ENCODE measurements at places on chromosomes 1 and 21. TPM values are rescaled to one million over a fixed set of nuclear protein-coding genes. Genes with fewer than 3 reads are reported as not detected.
A peak's percentile ranks its signal among the peaks of the same experiment; 100 is the strongest.

The LCE2C gene
- not detected for total RNA-seq

The ANGPTL3 gene
- total RNA-seq, result not detected

The ATAD3B gene
- total RNA-seq, result 45.1 TPM

The APCS gene
- total RNA-seq, result not detected

The NT5C1A gene
- 0.31 TPM for total RNA-seq

The ZNF593OS gene
- not detected for total RNA-seq

The CA14 gene
- not detected for total RNA-seq

The GJC2 gene
- 1.9 TPM for total RNA-seq

The ADCY10 gene
- total RNA-seq, result 0.99 TPM

GRCh38 chr1:55070293-55071164, 31.2 kb downstream of the PCSK9 start:
- DNase-seq, result no peak

DNA sequence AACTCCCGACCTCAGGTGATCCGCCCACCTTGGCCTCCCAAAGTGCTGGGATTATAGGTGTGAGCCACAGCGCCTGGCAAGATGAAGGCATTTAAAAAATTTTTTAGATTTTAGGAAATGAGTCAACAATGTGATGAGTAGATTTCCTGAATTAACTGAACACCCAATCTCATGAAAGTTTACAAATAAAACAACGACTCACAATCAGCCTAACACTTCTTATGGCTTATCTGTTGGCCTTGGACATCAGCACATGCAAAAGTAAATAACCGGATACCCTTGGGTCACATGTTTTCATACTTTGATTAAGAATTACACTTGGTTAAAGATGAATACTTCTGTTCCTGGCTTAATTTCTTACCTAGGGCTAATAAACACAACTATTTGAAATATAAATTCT, 3.0 kb downstream of the GNG12 start:
- no peak for DNase-seq

GRCh38 chr1:191687721-191688120, 470.5 kb upstream of the RGS18 start:
- DNase-seq, result no peak

DNA sequence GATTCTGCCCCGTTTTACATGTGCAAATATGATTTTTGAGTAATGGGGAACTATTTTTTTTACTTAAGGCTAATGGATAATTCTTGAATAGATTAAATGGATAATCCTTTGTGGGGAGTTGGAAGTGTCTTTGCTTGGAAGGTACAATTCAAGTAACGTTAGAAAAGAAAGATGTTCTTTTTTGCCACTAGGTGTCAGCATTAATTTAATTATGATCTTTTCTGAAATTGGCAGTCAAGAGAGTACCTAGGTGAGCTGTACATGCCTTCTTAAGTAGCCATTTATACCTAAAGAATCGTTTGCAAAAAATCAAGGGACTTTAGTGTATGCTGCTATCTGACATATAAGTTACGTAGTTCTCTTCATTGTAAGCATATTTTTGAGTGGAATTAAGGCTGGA, 2.2 kb downstream of the FBXO28 start:
- no peak for DNase-seq

DNA sequence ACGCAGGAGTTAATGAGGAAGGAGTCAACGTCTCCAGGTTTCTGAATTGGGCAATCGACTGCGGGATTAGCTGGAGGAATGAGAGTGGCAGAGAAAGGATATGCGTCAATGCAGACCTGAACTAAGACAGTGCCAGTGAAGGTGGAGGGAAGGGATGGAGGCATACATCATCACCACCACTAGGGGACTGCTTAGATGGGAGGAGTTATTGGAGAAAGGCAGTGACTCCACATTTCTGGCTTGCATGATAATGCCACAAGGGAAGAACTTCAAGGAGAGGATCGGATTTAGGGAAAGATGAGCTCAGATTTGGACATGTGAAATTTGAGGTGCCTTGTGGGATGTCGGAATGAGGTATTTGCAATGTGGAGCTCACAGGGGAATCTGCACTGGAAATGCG, 17.5 kb downstream of the VASH2 start:
- no peak for DNase-seq

DNA sequence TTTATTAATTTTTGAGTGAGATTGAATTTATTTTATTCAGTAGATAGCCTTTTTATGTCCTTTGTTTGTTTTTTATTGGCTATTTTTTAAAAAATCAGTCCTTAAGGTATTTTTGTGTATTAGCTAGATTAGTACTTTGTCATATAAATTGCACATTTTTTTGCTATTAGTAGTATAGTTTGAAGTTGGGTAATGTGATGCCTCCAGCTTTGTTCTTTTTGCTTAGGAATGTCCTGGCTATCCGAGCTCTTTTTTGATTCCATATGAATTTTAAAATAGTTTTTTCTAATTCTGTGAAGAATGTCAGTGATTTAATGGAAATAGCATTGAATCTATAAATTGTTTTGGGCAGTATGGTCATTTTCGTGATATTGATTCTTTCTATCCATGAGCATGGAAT, 80.4 kb downstream of the MAN1A2 start:
- DNase-seq, result no peak

GRCh38 chr1:151282883-151283725, 1.0 kb downstream of the ZNF687 start:
- DNase-seq, result peak; percentile 17

- DNase-seq, result no peak
Measured at GRCh38 chr1:54456921-54457529, 50.8 kb upstream of the SSBP3 start.

DNA sequence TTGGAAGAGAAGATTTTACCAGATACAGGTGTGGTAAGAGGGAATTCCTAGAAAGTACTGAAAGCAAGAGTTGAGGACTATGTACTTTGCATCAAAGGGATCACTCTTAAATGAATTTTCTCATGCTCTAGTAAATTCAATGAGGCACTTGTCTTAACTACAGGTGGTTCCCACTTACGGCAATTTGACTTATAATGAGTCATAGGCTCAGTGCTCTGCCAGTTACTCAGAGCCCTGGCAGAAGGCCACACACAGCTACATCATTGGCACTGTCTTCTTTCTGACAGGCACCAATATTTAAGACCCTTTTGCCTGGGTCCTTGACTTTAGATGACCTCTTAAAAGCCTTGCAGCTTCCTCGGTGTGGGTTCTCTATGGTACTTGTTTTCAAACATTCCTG, 15.9 kb upstream of the ADAMTS5 start:
- DNase-seq, result no peak

DNA sequence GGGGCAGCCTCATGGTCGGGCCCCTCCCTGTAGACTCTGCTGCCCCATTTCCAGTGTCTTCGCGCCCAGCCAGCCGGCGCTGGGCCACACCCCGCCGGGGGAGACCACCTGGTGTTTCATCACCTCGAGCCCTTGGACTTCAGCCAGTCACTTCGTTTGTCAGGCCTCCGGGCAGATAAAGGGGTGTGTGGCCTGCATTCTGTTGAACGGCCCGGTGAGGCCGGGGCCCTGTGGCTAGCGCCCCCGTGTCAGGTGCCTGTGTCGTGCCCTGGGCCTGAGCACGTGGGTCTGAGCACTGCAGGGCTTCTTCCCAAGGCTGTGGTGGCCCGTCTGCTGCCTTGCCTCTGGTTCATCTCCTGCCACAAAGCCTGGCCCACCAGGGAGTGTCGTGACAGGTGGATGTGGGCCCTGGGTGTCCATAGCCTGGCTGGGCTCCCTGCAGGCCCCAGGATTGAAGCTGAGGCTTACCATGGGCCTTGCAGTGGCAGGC, 65.2 kb upstream of the DIP2A start:
- DNase-seq, result no peak

DNA sequence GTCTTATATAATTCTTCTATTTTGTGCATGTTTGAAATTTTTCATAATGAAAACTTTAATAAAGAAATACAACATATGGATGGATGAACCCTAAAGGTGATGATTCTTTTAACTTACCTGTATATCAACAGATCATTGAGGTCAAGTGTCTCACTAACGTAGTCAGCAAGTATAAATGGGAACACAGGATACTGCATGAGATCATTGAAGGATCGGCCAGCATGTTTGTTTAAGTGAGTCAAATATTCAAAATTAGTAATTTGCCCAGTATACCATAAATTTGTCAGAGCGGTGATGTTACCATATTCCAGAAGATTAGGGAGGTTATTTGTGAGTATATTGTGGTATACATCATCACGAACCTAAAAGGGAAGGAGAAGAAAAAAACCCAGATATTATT, 71.0 kb upstream of the GNG4 start:
- no peak for DNase-seq

- no peak for DNase-seq
Measured at GRCh38 chr1:183185941-183186490, at the start of gene LAMC2. TSS of gene LAMC2 (plus strand) at chr1:183186264. CDS start at chr1:183186353, 89 bp downstream.

DNA sequence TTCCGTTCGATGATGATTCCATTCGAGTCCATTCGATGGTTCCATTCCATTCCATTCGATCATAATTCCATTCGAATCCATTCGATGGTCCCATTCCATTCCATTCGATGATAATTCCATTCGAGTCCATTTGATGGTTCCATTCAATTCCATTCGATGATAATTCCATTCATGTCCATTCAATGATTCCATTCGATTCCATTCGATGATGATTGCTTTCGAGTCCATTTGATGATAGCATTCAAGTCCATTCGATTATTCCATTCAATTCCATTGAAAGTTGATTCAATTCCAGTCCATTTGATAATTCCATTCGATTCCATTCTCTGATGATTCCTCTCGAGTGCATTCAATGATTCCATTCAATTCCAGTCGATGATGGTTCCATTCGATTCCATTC, 3895.3 kb downstream of the SRGAP2C start:
- no peak for DNase-seq

GRCh38 chr1:222821239-222821638, 6.4 kb downstream of the DISP1 start:
- no peak for DNase-seq

- DNase-seq, result no peak
Measured at GRCh38 chr1:178371933-178372388, 124.8 kb downstream of the CLEC20A start.

GRCh38 chr1:54846716-54847284, 40.2 kb downstream of the DHCR24 start:
- no peak for DNase-seq

GRCh38 chr1:201215531-201216357, 25.1 kb downstream of the IGFN1 start:
- no peak for DNase-seq

DNA sequence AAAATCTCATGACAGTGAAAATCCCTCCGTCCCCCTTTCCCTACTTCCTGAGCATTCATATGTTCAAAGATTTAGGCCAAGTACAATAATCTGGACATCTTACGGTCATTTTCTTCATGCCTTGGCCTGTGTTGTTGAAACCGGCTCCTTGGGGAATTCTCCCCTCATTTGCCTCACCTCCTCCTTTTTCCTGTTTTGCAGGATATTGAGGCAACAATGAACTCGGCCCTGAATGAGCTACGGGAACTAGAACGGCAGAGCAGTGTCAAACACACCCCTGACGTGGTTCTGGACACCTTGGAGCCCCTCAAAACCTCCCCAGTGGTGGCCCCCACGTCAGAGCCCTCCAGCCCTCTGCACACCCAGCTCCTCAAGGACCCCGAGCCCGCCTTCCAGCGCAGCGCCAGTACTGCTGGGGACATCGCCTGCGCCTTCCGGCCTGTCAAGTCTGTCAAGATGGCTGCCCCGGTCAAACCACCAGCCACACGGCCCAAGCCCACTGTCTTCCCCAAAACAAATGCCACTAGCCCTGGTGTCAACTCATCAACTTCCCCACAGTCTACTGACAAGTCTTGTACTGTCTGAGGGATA, 9.3 kb upstream of the IKBKE start:
- DNase-seq, result no peak

- DNase-seq, result no peak
Measured at GRCh38 chr1:219529116-219529515, 83.8 kb downstream of the ZC3H11B start.

DNA sequence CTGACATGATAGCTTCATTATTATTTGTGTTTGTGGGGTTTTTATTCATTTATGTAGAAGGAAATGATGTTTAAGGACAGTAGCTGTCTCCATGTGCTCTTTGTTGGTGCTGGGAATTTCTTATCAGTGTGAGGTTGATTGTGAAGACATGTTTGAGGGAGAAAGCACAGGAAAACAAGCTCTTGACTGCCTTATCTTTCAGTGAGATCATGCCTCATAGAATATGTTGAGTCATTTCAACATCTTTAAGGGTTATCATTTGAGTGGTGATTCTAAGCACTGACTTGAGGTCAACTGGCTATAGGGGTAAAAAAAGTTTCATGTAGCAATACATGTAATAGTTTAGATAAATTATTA, 405.1 kb upstream of the ADAMTS5 start:
- no peak for DNase-seq

DNA sequence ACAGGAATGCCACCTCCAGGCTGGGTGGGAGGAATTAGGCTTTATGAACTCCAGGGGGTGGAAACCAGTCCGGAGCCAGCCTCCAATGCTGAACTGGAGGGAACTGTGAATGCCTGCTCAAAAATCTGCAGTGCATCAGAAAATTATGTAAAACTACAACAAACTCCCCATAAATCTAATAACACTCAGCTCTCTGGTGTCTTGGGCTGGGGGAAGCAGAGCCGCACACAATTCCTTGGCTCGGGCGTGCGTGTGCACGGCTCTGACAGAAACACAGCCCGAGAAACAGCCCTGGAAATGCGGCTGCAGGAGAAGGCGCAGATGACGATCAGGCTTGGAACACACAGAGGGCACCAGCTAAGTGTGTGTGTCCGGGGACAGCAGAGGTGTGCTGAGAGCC, 127.6 kb upstream of the VAMP3 start:
- no peak for DNase-seq

DNA sequence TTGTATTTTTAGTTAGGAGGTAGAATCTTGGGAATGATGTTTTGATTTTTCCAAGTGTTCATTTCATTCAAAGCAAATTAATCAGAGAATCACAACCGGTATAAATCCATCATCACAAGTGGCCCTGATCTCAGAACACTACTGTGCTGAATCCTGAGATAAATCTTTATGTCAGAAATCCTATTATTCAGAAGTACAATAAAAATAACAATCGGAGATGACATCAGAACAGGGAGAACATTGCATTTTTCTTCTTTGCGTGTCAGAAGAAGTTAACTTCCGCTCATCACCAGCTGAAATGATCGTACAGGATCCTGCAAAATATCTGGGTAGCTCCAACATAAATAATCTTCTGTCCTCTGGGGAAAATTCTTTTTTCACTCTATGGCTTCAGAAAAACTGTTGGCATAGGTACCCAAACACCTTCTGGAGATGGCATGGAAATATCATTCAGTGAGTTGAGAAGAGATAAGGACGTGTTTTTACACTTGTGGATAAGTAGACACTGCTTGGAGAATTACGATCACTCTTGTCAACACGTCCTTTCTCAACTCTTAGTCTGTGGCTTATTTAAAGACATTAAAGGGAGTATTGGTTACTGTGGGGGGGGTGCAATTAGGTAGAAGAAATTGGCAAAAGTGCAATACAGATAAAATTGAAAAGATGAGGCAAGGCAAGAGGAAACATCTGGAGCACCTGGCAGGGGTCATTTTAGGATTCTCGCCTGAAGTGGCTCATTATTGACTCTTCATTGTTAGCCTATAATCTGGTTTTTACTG, 46.9 kb upstream of the SMYD2 start:
- DNase-seq, result no peak

- no peak for DNase-seq
Measured at GRCh38 chr1:200530623-200531261, 89.8 kb downstream of the KIF14 start.

Data from T-helper 17 cell (primary cell).